ENCODE measurements at places on chromosomes 11 and 22. TPM values are rescaled to one million over a fixed set of nuclear protein-coding genes. Genes with fewer than 3 reads are reported as not detected.
A peak's percentile ranks its signal among the peaks of the same experiment; 100 is the strongest.

GRCh38 chr22:50578776-50579310 is 616 bp upstream of the CPT1B start:
- no peak for DNase-seq

DNA sequence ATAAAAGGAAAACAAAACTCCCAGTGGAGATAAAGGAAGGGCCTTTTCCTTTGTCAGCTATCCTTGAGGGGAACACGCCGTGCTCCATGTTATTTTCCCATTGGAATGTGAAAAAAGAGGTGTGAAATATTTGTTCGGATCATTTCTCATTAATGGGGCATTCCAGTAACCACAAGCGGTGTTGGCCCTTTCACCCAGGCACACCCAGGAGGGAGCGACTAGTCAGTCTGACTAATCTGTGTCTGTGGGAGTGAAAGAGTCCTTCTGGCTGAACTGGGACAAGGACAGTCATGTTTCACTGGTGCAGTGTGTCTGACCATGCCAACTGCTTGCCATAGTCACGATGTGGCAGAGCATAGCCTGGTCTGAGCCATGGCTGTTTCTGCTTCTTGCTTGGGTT is 13.0 kb upstream of the MYEOV start:
- peak; percentile 21 for DNase-seq

DNA sequence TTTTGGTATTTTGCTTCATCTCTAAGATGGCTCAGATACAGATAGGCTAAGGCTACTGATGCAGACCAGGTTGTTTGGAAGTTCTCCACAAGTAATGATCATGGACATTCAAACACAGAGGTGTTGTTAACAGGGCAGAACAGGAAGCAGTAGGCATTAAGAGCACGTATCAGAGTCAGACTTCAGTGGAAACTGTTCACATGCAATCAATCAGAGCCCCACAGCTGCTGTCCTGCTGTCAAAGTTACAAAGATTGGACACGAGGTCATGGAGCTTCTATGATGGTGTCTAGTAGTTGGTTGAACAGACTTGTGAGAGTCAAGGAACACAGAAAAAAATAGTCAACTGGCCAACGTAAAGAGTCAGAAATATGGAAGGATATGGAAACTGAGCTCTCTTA is 19.8 kb downstream of the OR10D3 start:
- DNase-seq, result no peak

GRCh38 chr11:32830796-32831195 is 1.1 kb downstream of the PRRG4 start:
- DNase-seq, result no peak

DNA sequence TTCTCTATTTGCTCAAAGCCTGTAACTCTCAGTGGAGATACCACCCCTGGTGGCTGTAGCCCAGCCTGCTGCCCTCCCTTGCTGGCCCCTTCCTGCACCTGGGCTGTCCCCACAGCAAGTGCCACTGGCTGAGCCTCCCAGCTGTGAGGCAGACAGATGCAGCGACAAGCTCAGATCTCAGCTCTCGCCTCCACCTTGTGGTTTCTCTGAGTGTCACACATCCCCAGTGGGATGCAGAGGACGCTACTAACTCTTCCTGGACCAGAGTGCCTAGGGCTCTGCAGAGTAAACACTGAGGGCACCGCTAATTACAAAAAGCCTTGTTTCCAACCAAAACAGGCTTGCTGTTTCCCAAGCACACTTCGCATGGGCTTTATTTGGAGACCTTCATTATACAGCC is 8.9 kb downstream of the YPEL1 start:
- DNase-seq, result no peak

DNA sequence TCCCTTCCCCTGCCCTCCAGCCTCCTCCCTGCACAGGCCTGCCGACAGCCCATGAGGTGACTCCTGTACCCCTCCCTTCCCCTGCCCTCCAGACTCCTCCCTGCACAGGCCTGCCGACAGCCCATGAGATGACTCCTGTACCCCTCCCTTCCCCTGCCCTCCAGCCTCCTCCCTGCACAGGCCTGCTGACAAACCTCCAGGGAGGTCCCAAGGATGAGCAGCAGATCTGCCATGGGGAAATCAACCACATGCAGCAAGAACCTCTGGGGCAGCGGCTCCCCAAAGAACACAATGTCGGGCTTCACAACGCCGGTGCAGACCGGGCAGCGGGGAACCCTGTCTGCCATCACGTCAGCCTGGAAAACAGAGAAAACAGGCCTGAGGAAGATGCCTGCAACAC is 12.3 kb downstream of the SIRT3 start:
- DNase-seq, result no peak

- peak; percentile 53 for DNase-seq
Observed at GRCh38 chr11:12234221-12234620, 123.8 kb downstream of the MICAL2 start.

DNA sequence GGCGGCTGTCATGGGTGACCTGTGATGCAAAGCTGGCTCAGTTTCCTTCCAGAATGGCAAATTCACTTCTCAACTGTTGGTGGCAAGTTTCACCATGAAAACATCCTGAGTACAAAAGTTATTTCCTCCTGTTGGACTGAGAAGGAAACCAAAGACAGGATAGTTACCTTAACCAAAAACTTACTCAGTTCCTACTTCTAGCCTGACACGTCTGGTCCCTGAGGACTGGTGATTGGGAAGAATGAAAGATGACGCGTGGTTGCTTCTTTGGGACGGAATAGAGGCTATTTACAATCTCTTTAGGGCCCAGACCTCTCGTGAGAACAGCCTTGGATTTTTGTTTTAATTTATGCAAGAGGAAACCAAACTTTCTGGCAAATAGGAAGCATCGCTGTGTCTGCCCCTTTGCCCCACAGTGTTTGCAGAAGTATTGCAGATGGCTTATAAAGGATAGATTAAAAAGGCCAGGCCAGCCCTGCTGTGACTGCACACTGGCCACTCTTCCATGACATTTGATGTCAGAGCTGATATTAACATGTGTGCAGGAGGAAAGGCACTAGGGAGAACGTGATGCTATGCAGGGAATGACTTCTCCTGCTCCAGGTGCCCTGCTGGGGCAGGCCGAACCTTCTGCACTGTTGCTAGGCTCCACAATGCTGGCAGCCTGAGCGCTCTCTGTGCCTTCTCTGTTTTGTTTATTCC is 7.6 kb downstream of the VPS26B start:
- DNase-seq, result no peak

GRCh38 chr11:78916759-78917158 is 342.1 kb upstream of the NARS2 start:
- no peak for DNase-seq

DNA sequence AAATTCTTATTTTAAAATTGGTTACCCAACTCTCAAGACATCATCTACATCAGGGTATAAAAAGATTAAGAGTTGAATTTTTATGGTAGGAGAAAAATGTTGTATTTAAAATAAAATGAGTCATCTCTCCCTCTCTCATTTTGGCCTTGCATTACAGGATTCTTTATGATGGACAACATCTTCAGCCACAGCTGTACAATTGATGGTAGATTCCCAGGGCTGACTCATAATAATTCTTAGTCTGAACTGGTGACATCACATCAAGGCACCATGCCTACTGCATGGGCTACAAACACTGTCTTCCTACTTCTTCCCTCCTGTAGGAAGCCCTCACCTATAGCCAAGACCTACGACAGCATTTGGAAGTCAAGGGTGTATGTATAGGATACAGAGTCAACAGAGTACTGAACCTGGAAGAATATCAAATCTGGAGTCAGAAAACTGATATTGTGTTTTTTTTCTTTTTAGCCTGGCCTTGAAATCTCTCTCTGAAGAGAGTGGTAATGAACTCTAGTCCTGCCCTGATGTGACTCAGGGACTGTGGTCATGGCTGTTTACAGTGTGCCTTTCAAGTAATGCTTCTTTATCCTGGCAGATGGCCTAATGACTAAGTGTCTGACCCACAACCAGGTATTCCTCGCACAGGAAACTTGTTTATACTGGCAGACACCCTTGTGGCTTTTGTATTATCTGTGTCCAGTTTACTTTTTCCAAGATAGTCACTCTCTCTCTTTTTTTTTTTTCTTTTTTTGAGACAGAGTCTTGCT is 32.5 kb downstream of the MRGPRX2 start:
- DNase-seq, result no peak

GRCh38 chr11:93329936-93330445 is 551 bp upstream of the DEUP1 start:
- no peak for DNase-seq

DNA sequence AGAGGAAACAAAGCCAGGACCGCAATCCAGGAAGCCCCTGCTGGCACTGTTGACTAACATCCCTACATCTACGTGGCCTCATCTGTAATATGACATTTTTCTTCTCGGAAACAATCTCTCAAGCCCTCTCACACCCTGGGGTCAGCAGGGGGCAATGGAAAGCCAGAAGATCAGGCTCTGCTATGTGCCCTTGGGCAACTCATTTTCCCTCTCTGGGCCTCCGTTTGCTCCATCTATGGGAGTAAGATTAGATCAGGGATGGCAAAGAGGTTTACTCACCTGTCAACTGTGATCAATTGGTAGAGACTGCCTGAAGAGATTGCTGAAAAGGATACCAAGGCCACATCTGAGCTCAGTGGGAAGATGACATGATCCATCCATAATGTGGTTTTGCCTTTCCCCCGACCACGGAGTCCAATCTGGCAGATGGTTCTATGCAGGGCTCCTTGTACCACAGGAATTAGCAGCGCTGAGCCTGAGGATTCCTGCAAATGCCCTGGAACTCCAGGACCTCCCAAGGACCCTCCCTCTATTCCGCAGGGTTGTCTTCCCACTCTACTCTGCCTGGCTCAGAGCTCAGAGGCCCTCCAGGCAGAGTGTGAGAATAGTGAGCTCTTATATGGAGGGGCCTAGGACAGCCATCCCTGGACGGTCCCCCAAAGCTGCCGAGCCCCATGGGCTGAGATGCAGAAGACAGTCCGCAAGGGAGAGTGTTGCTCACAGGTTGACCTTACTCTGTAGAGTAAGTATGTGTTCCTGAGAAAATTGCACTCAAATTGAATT is 66.1 kb downstream of the CHST1 start:
- no peak for DNase-seq

DNA sequence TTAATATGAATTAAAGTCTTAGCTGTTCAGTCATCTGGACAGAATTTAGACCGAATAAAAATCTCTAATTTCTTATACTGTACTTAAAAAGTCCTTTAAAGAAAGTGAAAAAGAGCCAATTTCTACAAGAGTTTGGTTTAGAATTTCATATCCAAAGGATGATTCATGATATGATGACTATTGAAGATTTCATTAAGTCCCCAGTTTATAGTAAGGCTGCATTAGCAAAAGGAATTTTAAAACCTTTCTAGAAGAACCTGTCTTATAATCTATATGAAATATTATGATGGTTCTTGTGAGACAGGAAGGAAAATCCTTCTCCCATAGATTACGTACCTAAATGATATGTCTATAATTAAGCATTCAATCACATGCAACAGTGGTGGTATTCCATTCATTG is 34.8 kb downstream of the TSG101 start:
- DNase-seq, result no peak

DNA sequence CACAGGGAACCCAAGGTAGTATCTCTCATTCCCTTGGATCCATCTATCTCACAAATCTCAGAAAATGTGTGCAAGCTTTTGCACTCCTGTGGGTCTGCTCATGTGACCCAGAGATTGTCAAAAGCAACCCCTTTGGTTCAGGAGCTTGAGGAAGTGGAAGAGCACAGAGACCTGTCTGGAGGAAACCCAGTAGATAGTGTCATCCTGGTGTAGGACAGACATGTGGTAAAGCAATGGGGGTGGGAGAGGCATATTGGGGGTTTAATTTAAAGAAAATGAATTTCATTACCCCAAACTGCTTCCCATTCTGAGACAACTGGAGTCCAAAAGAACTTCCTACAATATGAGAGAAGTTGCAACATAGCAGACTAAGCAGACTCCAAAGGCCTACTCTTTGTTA is 5.8 kb upstream of the MS4A14 start:
- no peak for DNase-seq

- no peak for DNase-seq
Observed at GRCh38 chr11:72735495-72736027, 16.6 kb downstream of the ARAP1 start.

GRCh38 chr11:69060806-69061712 is 12.3 kb downstream of the TPCN2 start:
- no peak for DNase-seq

GRCh38 chr11:120129570-120129969 is 8.3 kb downstream of the TRIM29 start:
- no peak for DNase-seq

GRCh38 chr11:92504534-92504933 is 279.9 kb downstream of the FAT3 start:
- DNase-seq, result no peak

- DNase-seq, result no peak
Observed at GRCh38 chr22:43233529-43233928, 46.6 kb upstream of the TTLL12 start.

DNA sequence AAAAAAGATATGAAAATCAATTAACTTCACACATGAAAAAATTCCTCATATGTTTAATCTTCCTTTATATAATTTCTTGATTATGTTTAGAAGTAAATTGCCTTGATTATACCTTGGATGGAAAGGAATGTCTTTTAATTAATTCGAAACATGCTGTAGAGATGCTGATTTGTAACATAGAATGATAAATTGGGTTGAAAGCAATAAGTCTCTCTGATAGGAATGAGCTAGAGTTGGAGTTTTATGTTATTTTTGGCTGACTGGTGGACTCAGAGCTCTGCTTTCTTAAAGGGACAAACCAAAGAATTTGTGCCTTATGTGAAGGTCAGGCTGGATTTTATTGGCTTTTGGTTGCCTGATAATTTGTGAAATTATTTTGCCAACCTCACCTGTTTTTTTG is 94.7 kb upstream of the RAG2 start:
- DNase-seq, result no peak

- no peak for DNase-seq
Observed at GRCh38 chr11:69647390-69647748, 6.4 kb downstream of the CCND1 start.

GRCh38 chr11:9091044-9091922 is at the start of gene SCUBE2:
Gene SCUBE2, minus strand, starts transcription at chr11:9091599. Its CDS starts 71 bp downstream, at chr11:9091528.
- DNase-seq, result no peak

DNA sequence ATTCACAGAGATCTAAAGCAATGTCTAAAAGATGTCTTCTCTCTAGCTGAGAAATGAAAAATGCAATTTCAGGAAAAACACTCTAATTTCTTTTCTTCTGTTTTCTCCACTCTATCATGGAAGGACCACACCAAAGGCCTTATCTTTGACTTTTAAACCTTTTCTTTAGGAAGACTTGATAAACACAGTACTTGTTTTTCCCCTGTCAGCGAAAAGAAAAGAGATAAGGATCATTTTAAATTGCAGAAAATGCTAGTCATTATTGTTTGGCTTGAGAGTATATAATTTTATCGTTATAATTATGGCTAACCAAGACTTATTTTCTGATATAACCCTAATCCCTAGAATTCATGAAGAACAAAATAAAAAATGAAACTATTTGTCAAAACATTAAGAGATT is 462.4 kb upstream of the API5 start:
- no peak for DNase-seq

- no peak for DNase-seq
Observed at GRCh38 chr11:74754507-74755252, 6.0 kb downstream of the RNF169 start.

Gene HTR3A
- not detected for total RNA-seq

Gene TMEM25
- total RNA-seq, result 25.6 TPM

Gene AQP11
- total RNA-seq, result 2.0 TPM

Gene DDX25
- total RNA-seq, result not detected

Gene YPEL1
- total RNA-seq, result 22.1 TPM

Gene MIAT
- 0.59 TPM for total RNA-seq

Gene C11orf42
- total RNA-seq, result not detected
